Caudate nucleus (tissue), 63 donors: ENCODE measurements at places on chromosomes 2 and 18.

GRCh38 chr2:34549710-34550345, 950.7 kb upstream of the FAM98A start:
- no peak for DNase-seq

- no peak for DNase-seq
These were observed 99.2 kb upstream of the ITGA4 start for GRCh38 chr2:181357979-181358378.

GRCh38 chr2:104790100-104790811, 63.7 kb upstream of the POU3F3 start:
- DNase-seq, result no peak

DNA sequence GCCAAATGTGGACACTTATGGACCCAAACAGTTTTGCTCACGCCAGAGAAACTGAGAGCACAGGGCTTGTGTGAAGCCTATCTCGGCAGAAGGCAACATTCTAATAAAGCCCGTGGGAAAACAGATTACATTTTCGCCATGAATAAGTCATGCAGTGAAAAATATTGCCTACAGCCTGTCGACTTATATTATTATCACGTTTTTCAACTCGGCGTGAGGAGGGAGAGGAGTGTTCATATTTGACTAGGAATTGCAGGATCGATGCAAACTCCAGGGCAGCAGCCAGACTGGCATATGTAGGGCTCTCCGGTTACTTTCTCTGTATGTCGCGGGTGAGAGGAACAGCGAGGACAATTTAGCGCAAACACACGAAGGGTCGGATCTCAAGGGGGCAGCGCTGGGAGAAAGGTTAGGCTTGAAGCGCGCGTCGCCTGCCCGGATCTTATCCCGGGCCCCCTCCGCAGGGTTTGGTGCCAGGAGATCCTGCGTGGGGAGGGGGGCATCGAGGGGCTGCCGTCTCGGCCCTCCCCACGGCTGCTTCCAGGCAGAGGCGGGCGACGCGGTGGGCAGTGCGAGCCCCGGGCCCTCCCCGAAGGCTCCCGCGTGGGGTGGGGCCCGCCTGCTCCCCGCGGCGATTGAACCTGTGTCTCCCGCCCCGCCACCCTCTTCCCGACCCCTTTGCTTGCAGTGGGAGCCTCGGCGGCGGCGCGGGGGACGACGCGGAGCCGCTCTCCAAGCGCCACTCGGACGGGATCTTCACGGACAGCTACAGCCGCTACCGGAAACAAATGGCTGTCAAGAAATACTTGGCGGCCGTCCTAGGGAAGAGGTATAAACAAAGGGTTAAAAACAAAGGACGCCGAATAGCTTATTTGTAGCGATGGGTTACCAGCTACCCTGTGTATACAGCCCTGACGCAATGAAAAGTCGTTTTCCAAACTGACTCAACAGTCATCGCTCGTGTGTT, 4.4 kb downstream of the ADCYAP1 start:
- no peak for DNase-seq

DNA sequence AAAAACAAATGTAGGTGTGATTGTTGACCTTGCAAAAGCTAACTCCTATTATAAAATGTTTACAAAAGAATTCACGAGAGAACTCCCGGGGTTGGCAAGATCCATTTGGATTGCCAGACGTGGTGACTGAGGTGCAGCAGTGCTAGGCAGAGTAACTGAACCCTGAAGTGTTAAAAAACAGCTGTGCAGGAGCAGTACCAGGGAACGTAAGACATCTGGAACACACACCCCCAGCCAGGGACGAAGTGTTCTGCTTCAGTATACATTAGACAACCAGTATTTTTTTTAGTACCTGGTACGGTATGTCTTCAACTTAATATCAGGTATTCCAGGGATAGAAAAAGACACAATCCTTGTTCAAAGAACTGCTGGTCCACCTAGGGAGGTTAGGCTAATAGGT, 272.1 kb upstream of the EPAS1 start:
- DNase-seq, result no peak
